ENCODE measurements at places on chromosomes 2 and 18.

GRCh38 chr18:30917651-30918050 lies 124.9 kb downstream of the DSC3 start:
- DNase-seq = no peak

GRCh38 chr2:3267869-3268704 lies 109.5 kb downstream of the EIPR1 start:
- no peak for DNase-seq

GRCh38 chr2:95274291-95275150 lies at the start of gene PROM2:
Gene PROM2 (plus strand): TSS chr2:95274449. CDS start chr2:95274586, 137 bp downstream.
- DNase-seq = no peak

- no peak for DNase-seq
Observed at GRCh38 chr2:6866275-6866671, 566 bp upstream of the CMPK2 start.

DNA sequence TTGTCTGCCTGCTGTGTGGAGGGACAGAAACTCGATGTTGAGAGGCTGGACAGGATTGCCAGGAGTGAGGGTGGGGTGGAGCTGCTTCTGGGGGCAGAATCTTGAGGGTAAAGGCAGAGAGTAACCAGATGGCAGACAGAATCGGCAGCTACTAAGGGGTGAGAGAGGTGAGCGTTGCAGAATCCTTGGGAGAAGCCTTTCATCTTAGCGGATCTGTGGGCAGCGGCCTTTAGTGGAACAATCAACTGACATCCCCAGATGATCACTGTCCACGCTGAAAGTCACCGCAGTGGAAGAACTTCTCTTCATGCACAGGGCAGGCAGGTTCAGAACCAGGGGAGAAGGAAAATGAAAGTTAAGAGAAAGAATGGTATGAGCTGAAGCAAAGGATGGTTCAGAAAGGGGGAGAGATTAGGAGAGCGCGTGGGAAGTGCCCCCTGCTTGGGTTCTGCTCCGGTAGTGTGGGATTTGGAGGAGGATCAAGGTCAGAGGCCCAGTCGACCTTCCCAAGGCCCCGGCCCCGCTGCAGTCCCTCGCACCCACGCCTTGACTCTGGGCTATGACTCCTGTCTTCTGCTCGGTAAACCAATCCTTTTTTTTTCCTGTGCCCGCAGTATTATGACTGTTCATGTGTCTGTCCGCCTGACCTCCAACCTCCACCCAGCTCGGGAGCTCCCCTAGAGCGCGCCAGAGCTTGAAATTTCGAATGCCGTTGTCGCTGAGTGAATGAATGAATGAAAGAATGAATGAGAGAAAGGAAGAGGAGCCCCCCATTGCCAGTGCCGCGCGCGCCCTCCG lies 584 bp downstream of the BOLA3 start:
- peak; percentile 33 for DNase-seq

DNA sequence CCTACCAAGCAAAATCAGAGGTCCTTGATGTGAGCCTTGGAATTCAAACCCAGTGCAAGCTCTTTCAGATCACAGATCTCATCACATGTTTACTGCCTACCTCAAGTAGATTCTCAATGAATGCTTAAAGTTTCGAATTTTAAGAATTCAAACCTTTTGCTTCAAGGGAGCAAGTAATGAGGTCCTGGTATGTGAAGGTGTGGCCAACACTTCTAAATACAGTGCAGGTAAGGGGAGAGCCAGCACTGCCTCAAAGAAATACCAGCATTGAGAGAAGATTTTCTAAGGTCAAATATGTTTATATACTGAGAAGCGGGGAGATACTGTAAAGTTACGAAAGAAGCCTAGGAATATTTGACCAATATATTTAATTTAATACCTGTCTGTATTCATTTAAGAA lies 19.7 kb upstream of the RNF152 start:
- DNase-seq = no peak

DNA sequence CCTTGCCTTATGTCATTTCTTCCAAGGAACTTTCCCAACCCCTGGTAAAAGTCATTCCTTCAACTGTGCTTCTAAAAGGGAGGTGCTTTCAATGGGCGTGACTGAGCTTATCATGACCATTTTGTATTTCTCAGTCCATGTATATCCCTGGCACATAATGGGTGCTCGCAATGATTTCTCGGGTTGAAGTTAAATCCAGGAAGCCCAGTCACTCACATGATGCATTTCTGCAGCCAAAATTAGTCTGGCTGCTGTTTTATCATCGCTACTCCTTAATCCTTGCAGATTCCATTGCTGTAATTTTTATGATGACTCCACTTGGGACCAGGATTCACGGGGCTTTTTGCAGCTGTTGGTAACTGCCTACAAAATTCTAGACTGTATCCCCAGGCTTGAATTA lies 25.9 kb upstream of the RFX8 start:
- no peak for DNase-seq

GRCh38 chr18:10239103-10239502 lies 215.3 kb upstream of the APCDD1 start:
- no peak for DNase-seq

GRCh38 chr2:193907561-193907960 lies 1712.8 kb upstream of the TMEFF2 start:
- no peak for DNase-seq

- DNase-seq = no peak
Observed at GRCh38 chr2:30689496-30690125, 117.6 kb downstream of the CAPN13 start.

GRCh38 chr18:36214811-36215210 lies 27.5 kb downstream of the MOCOS start:
- no peak for DNase-seq

GRCh38 chr2:235542733-235543127 lies 48.9 kb downstream of the AGAP1 start:
- DNase-seq = no peak

DNA sequence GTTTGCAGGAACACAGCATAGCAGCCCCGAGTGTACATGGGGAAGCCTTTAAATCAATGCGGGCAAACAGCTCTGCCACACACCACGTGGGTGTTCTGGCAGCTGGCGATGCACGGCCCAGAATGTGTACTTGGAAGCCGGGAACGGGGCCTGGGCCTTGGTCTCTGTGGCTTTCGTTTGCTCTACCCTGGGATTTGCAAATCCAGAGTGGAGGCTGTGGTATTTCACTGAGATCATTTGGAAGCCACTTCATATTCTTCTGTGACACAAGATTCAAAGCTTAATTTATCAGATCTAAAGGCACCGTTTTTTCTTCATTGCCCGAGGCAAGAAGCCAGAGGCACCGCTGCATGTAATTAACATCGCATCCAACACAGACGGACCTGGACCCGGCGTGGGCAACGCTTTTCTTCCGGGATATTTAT lies 246.3 kb upstream of the MYT1L start:
- DNase-seq = no peak

DNA sequence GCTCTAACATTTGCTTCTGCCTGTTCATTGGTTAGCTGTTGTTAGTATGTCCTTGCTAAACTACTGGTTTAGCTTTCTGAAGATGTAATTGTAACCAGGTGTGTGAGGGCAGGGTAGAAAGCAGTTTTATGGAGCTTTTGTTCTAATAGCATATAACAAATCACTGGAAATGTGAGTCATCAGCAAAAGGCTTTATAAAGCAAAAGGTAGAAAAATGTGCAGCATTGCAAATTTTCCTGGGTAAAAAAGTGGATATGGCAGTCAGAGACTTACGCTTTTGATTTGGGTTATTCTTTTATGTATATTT lies 85.3 kb downstream of the ZNF407 start:
- no peak for DNase-seq

GRCh38 chr2:205763708-205764211 lies 81.5 kb downstream of the NRP2 start:
- no peak for DNase-seq

- DNase-seq = no peak
Observed at GRCh38 chr2:111135237-111135909, 14.7 kb downstream of the BCL2L11 start.

- DNase-seq = no peak
Observed at GRCh38 chr2:123688231-123688940, 336.7 kb upstream of the CNTNAP5 start.

DNA sequence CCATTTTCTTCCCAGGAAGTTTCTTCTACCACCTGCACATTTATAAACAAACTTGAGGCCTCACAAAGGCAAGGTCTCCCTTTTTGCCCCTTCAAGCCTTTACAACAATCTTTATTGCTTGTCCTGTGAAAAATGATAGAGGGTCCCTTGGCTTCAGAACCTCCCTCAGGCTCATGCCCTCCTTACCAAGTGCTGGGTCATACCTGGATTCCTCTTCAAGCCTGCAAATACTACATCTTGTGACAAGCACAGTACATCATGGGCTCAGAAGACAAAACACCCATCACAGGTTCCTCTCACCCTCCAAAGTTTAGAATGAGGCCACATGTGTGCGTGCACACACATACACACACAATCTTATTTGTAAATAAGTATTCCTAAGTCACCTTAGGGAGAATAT lies 9.1 kb downstream of the CAPN14 start:
- DNase-seq = no peak

- no peak for DNase-seq
Observed at GRCh38 chr2:128487650-128488387, 169.2 kb upstream of the HS6ST1 start.

- DNase-seq = no peak
Observed at GRCh38 chr2:221524158-221524557, 47.9 kb downstream of the EPHA4 start.

- DNase-seq = no peak
Observed at GRCh38 chr18:61669320-61669719, 223.5 kb downstream of the RNF152 start.

GRCh38 chr2:105873721-105874120 lies 129.0 kb downstream of the NCK2 start:
- DNase-seq = peak; percentile 90

DNA sequence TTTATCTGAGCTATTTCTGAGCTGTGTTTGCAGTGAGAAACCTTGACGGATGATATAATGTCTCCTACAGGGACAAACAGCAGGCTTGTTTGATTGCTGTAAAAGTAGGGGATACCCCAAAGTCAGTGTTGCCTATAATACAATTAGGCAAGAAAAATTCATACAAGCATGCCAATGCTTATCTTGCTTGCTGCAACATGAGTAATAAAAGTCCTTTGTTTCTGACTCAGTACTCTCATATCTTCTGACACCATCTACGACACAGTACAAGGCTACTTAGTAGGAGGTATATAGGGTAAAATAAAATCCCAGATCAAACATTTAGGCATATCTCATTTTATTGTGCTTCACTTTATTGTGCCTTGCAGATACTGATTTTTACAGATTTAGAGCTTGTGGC lies 33.0 kb downstream of the ERBB4 start:
- no peak for DNase-seq

DNA sequence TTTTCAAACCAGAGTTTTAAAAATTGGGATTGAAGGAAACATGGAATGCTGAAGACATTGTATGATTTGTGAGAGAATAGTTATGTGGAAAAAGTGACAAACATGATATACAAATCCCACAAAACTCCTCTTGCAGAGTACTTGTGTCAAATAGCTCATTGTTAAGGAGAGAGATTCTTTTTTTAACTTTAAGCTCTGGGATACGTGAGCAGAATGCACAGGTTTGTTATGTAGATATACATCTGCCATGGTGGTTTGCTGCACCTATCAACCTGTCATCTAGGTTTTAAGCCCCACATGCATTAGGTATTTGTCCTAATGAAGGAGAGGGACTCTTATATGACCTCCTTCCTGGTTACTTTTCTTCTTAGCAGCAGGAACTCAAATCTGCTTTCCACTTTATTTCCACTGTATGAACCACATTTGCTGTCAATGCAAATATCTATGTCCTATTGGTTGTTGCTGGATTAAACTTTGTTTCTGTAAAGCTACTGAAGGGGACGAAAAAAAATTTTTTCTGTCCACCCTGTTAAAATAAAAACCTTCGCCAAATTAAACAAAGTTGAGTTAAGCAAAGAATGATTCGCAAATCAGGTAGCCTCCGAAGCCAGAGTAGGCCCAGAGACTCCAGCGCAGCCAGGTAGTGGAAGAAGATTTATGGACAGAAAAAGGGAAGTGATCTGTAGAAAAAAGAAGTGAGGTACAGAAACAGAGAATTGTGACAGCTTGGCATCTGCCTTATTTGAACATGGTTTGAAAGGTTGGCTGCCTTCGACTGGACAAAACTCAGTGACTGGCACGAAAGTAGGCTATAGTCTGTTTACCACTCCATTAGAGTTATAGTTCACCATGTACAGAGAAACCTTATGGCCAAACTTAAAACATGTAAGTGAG lies 430.1 kb upstream of the CHST9 start:
- no peak for DNase-seq

GRCh38 chr2:162824304-162824703 lies 14.3 kb downstream of the KCNH7 start:
- no peak for DNase-seq

- no peak for DNase-seq
Observed at GRCh38 chr2:68463287-68463877, 3.7 kb downstream of the FBXO48 start.

GRCh38 chr2:191158747-191159146 lies 8.0 kb upstream of the STAT4 start:
- DNase-seq = no peak

- DNase-seq = no peak
Observed at GRCh38 chr2:30730736-30731647, 76.3 kb downstream of the CAPN13 start.

DNA sequence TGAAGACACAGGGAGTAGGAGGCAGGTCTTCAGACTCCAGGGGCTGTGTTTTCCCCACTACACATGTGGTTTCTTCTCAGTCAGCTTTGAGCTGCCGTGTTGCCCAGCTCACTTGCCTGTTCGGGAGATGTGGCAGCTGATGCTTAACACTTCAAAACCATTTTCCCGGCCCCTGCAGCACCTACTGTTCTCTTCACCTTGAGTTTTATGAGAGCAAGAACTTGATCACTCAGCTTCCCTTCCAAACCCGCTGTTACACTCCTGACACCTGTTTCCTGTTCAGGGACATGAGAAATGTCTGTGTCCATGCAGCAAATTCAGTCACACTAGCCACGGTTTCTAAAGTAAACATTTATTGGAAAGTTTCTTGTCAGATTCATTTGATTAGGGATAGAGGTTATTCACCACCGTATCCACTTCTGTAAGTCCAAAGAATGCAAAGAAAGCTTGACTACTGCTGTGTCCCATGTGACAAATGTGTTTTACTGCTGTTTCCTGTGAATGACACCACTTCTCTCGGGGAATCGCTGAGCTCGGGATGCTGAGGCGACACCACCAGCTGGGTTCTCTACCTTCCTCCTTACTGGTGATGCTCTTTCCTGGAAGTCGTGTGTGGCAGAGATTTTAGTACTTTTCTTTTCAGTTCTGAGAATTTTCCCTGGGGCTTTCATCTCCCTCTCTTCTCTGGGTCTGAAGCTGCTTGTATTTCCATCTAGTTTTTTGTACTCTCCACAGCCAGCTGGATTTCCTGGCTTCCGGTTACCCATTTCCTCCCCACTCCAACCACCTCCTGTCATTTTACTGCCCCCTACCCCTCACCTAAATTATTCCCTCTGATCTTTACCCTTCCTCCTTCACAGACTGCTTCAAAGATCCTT lies 91.7 kb downstream of the KLF7 start:
- no peak for DNase-seq

DNA sequence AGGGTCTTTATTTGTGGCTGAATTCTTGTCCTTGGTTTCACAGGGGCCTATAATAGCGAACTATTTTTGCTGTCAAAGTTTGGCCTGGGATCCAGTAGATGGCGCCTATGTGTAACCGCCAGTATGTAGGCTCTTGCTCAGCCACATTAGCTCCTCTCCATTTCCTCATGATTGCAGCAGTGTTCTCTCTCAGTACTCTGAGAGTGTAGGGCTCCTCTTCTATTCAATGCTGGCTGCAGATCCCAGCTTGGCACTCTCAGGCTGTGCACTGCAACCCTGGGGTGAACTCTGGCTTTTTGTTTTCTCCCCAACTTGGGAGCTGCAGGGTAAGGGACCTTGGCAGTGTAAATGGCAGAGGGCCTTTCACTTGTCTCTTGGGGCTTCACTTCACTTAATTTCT lies 344.6 kb upstream of the CHAC2 start:
- DNase-seq = peak; percentile 20

- no peak for DNase-seq
Observed at GRCh38 chr2:226971770-226972169, 135.9 kb downstream of the RHBDD1 start.

Measured in H54 (cell line).